ENCODE measurements at places on chromosomes 11 and 22.

DNA sequence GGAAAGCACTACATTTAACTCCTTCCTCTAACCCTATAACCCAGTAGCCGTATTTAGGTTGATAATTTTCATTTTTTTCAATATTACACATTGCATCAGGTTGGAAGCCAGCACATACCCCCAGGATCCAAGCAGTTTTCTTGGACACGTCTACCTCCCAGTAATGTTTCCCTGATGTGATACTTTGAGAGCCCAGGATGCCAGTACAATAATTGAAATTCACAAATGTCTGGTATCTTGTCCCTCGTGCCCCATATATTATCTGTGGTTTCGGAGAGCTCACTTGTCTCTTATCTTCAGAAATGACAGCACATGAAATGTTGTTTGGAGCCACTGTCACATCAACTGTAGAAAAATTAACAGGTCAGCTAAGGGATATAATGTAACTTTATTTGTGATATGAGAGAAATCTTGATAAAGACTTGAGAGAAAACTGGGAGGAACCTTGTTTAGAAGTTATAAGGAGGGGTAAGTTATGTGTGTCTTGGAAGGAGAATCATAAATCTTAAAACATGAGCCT, 19.8 kb downstream of the TRIM5 start:
- DNase-seq: no peak

DNA sequence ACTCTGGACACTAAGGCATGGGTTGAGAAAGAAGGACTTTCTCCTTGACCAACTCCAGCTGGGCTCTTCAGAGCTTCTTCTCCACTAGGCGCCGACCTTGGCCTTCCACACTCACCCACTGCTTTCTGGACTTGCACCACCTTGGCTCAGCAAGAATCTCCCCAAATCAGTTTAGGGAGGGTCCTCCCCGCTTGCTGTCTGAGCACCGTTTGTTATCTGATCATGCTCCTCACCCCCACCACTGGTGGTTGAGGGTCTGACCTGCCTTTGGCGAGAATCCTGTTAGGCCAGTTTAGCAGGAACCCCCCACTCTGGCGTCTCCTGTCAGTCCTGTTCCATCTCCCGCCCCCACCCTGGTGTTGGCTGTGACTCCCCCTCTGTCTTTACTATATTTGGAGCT, 10.4 kb downstream of the APOL2 start:
- no peak for DNase-seq

DNA sequence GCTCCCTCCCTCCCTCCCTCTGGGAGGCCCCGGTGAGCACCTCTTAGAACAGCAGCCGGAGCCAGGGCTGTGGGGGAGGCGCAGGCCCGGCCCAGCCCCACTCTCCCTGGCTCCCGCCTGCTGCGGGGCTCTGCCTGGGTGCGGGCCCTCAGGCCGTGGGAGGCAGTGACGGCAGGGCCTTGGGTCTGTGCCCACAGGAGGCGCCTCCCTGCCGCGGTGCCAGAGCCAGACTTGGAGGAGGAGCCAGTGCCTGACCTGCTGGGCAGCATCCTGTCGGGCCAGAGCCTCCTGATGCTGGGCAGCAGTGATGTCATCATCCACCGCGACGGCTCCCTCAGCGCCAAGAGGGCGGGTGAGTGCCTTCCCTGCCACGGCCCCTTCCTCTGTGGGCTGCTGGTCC, 9.5 kb downstream of the IRF7 start:
- peak; percentile 74 for DNase-seq

DNA sequence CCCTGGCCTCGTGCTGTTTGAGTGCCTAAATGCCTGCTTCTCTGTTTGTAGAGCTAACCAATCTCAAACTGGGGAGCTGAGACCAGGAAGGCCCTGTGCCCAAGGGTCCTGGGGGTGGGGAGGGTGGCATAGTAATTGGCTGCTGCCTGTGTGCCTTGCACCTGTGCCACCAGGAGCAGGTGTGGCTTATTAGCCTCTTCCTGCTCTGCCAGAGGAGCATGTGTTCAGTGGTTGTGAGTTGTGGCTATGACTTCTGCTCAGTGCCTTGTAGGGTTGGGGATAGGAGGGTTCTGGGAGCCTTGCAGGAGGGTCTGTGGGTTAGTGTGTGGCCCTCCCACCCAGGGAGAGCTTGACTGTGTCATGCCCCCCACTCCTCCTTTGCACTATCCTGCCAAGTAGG, 109.2 kb downstream of the ZBTB16 start:
- no peak for DNase-seq

DNA sequence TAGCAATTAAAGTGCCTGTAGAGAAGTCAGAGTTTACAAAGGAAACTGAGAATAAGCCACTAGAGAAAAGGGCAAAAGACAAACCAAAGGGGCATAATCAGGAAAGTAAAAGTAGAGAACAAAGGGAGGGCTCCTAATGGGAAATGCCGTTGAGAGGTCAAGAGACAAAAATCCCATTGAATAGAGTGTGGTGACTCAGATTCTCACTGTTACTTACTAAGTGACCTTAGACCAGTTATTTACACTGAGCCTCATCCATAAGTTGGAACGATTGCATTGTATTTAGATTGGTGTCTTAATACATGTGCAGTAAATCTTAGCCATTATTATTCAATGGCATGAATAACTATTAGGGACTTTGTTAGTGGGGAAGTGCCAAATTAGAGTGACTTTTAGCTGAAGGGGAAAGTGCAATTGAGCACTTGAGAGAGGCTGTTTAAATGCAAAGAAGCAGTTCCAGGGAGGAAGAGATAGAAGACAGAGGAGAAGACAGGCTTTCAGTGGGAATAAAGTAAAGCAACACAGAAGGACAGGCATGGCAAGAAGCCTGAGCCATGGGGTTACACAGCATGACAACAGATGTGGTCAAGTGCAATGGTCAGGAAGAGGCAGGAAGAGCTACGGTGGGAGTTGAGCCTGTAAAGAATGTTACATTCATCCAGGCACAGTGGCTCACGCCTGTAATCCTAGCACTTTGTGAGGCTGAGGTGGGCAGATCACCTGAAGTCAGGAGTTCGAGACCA, 82.6 kb downstream of the UBASH3B start:
- DNase-seq: no peak

DNA sequence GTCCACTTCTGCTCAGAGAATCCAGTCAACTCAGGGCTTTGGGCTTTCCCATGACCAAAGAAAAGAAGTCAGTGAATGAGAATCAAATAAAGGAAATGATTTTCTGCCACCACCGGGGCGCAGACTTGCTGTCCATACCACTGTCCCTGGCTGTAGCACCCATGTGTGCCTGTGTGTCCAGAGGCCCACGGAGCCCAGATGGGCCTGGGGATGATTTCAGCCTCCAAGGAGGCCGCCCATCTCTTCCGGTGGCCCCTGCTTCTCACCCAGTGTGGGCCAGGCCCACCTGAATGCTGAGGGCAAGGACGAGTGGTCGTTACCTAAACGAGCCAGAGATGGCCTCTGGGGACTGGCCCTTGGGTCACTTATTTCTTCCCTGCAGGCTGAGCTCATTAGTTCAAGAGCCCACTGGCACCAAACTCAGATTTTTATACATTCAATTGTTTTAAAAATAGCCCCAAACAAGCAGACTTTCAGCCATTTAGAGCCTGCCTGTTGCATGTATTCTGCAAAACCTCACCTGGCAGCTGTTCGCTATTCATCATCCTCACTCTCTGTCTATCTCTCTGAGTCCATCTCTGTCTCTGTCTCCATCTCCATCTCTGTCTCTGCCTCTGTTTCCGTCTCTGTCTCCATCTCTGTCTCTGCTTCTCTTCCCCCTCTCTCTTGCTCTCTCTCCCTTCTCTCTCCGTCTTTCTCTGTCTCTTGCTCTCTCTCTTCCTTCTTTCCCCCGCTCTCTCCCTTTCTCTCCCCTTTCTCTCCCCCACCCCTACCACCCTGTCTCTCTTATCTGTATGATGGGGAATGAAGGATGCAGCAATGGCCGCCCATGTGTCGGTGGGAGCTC, 24.2 kb downstream of the KRTAP5-5 start:
- no peak for DNase-seq

DNA sequence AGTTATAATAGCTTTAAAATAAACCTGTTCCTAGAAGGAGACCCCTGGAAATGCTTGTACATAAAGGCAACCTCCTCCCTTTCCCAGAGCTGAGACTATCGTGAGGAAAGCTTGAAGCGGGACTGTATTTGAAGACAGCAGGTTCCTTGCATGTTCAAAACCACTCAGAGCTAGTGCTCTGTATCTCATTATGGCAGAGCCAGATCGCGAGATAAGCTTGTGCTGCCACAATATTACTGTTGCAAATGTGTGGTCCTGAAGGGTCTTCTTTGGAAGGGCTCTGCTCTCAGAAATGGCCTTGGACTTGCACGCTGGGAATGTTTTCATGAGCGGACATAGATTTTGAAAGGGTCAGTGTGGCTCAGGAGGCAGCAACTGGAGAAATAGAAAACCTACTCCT, 168.2 kb downstream of the KIRREL3 start:
- no peak for DNase-seq

DNA sequence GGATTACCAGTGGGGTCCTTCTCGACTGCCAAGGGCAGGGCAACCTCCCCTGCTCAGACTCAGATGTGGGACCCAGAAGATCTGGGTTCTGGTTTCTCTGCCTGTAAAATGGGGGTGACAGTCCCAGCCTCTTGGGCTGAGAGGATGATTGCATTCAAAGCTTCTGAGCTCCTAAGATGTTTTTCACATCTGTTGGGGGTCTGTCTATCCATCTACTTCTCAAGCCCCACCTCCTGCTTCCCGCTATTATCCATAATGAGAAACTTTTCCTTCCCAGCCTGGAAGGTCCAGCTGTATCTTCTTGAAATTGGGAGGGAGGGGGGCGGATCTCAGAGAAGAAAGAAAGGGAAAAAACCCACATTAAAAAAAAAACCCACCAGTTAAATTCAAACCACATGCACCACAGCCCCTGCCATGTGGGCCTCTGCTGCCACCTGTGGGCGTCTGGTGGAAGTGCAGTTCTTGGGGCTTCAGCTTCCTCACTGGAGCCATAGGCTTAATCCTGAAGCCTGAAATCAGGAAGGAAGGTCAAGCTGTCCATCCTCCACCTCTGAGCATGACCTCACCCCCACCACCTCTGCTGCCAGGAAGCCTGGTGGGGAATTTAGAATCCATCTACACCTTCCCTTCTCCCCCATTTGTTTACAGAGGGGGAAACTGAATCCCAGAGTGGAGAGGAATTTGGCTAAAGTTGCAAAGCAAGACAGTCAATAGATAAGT, 27.3 kb downstream of the ARHGEF17 start:
- DNase-seq: peak; percentile 83

DNA sequence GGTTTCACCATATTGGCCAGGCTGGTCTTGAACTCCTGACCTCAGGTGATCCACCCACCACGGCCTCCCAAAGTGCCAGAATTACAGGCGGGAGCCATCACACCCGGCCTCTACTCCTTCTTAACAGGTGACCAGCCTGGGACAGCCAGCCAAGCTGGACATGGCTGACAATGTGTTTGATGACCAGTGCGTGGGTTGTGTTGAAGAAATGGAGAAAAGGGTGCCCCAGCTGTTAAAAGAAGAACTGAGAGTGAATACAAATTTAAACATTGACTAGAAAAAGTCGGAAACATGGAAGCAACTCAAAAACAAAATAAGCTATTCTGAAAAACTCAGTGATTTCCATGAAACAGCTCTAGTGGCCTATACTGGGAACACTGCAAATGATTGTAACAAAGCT, 86.5 kb upstream of the CLPB start:
- no peak for DNase-seq

Data from frontal cortex (tissue), 4 donors.